ENCODE measurements at places on chromosomes 1 and 21.

DNA sequence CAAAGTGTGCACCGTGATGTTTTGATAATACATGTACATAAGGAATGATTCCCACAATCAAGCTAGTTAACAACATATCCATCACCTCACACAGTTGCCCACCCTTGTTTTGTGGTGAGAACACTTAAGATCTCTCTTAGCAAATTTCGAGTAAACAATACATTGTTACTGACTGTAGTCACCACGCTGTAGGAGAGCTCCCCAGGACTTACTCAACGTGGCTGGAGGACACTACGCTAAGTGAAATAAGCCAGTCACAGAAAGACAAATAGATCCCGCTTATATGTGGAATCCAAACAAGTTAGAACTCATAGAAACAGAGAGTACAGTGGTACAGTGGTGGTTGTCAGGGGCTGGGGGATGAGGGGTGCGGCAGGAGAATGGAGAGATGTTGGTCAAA lies 24.8 kb downstream of the GPR137B start:
- DNase-seq: no peak

DNA sequence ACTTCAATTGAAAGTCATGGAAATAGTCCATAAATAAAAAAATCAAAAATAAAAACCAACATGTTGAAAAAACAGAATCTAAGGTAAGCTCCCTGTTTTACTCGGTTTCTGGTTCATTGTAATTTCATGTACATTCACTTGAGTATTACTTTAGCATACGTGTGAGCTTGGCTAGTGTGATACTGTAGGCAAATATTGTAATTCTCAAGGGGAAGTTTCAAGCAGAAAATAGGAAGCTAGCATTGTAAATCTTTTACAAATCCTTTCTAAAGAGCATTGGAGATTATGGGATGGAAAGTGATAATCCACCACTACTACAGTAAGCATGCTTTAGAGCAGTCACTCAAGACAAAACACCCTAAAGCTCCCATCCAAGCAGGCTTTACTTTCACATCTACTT lies 3.3 kb upstream of the LPAR3 start:
- DNase-seq: no peak

GRCh38 chr1:171345536-171345935 lies 31.6 kb downstream of the FMO4 start:
- no peak for DNase-seq

DNA sequence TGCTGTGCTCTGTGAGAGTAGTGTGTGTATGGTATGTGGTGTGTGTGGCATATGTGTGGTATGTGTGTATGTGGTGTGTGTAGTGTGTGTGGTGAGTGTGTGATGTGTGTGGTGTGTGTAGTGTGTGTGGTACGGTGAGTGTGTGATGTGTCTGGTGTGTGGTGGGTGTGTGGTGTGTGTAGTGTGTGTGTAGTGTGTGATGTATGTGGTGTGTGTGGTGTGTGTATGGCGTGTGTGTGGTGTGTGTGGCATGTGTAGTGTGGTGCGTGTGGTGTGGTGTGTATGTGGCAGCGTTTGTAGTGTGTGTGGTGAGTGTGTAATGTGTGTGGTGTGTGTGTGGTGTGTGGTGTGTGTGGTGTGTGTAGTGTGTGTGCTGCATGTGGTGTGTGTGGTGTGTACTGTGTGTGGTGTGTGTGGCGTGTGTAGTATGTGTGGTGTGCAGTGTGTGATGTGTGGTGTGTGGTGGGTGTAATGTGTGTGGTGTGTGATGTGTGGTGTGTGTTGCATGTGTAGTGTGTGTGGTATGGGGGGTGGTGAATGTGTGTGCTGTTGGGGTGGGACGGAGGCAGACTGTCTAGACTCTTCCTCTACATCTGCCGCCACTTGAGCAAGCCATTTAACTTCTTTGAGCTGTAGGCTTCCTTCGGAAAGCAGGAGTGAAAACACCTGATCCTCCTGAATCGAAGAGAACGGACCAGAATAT lies 33.5 kb downstream of the GPA33 start:
- DNase-seq: no peak

DNA sequence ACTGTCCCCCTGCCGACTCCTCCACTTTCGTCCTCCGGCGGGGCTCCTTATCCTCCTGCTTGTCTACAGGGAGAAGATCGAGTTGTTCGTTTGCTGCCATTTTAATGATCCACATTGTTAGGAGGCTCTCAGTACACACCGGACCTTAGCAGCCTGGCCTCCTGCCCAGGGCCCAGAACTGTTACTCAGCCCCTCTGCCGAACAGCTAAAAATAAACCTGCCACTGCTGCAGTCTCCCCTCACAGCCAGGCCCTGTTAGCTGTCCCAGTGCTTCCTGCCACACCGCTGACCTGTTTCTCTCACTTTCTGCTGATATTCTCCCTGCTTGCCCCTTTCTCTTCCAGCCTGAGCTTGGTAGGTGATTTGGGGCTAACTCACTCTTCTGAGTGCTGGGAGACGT lies 8.3 kb downstream of the MAPKAPK2 start:
- no peak for DNase-seq

DNA sequence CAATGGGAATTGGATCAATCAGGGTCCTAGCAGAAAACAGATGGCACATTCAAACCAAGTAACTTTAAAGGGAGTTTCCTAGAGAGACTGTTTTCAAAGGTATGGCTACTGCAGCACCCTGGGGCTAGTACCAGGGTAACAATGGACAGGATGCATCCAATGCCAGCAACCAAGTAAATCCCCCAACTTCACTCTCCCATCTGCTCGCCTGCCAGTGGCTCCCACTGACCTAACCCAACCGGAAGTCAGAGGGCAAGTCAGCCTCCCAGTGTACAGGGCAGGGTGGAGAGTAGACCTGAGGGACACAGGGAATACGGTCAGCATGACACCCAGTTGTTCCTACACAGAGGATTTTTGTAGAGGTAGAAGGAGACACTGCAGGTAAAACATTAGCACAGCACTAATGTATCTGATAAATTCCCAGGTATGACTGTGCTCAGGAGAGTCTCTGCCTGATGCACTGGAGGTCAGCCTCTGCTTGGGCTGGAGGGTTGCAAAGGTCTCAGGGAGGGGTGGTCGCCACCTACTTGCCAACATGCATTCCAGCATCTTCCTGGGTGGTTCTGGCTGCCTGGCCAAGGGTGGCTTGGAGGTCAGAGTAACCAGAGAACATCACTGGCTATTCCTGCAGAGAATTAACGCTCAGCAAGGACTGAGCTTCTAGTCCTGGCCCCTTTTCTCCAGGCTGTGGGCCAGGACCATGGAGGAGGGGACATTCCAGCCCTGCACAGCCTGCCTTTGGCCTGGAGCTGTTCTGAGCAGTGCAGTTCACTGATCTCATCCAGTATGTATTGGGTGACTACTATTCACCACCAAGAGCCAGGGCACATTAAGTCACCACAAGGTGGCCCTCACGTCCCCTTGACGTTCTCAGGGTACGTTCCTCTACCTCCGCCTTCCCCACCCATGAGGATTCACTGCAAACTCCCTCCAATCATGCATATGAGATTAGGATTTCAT lies 5.1 kb upstream of the GJA4 start:
- no peak for DNase-seq

GRCh38 chr1:204896787-204897469 lies 26.3 kb downstream of the NFASC start:
- no peak for DNase-seq

DNA sequence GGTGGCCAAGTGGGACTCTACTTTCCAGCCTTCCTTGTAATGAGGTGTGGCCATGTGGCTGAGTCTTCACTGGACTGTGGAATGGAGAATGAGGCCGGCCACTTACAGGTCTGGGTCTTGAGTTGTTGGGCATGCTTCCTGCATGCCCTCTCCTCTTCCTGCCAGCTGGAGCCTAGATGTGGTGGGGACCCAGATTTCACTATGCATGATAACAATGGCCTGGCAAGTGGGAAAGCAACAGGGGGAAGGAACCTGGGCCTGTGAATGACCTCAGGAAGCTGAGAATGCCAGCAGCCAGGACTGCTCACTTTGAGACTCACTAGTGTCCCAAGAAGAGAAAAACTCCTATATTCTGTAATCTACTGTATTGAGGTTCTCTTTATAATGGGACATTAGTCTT lies 8.5 kb upstream of the SLC26A9 start:
- DNase-seq: no peak

- DNase-seq: no peak
Observed at GRCh38 chr21:14245711-14246110, 29.8 kb downstream of the RBM11 start.

DNA sequence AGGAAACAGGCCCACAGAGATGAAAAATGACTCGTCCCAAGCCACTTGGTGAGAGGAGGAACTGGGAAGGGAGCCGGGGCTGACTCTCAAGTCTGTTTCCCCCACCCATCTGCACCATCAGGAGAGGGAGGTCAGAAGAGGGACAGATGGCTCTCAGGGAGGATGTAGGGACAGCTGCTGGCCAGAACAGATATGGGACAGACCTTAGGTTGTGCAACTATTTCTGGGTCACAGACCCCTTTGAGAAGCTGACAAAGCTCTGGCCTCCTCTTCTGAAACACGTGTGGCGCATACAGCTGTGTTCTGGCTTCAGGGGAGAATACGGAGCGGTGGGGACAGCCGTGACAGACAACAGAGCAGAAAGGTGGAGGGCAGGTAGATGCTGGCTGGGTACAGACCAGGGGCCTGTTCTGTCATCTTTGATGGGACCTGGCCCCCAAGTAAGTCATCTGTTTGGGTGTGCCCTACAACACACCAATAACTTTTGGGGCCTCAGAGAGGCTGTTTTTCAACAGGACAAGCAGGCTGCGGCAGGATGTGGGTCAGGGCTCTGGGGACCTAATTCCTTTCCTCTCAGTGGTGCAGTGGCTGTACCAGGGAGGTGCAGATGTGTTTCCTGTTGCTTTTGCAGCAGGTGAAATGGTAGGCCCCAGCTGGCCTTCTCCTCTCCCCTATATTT lies 7.3 kb downstream of the SH3BGRL3 start:
- no peak for DNase-seq
